Head of caudate nucleus (tissue), 42 donors: ENCODE measurements at places on chromosomes 6 and 20.

GRCh38 chr6:159608961-159609651, 83.9 kb downstream of the SOD2 start:
- no peak for DNase-seq

- peak; percentile 20 for DNase-seq
Measured at GRCh38 chr6:109050012-109050411, 44.6 kb downstream of the SESN1 start.

DNA sequence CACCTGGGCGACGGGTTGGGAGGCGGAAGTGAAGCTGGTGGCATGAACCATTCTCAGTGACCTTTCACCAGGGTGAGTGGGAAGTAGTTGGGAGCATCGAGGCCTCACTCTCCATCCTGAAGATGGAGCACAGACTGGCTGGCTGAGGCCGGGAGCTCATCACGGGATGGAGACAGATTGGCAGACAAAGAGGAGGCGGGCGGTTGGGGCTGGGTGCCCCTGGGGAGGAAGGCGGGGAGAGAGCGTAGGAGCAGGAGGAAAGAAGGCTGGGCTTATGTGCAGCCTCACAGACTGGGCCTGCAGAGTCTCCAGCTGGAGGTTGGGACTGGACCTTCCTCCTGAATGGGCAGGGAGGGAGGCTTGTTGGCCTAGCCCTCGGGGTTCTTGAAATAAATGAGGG, 44.2 kb upstream of the SCRT2 start:
- no peak for DNase-seq

- DNase-seq, result no peak
Measured at GRCh38 chr6:24795106-24795505, 3.6 kb downstream of the ARMH2 start.

DNA sequence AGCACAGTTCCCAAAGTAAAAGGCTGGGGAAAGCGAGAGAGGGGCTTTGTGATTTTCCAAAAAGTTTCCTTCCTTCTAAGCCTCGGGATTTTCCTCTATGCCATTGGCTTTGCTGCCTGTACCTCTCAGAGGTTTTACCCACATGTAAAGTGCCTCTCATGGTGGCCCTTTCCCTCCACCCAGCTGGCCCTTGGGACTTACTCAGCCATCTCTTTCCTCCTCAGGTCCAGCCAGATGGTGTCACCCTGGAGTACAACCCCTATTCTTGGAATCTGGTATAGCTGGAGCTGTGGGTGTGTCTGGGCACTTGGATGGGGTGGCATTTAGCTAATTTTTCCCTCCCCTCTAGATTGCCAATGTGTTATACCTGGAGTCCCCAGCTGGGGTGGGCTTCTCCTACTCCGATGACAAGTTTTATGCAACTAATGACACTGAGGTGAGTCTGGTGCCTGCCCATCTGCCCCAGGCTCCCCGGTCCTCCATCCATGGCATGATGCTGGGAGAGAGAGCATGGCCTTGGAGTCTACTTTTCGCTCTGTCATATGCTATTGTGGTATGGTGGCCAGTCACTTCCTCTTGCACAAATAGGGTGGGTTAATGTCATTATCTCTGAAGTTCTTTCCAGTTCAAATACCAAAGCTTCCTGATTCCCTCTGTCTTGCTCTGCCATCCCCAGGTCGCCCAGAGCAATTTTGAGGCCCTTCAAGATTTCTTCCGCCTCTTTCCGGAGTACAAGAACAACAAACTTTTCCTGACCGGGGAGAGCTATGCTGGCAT, 1.1 kb downstream of the CTSA start:
- DNase-seq, result peak; percentile 37

DNA sequence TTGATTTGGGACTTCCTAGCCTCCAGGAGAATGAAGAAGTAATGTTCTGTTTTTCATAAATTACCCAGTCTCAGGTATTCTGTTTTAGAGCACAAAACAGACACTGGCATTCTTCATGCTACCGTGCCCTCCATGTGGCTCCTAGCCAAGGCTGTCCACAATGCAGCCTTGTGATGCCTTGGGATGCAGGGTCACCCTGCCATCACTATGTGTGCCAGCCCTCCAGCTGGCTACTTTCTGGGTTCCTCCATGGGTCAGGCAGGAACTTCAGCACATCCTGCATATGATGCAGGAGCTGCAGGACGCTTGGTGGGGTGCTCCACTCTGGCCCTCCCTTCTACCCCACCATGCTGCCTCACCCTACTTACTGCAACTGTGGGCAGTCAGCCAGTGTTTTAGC, 38.0 kb upstream of the FAM50B start:
- DNase-seq, result no peak

- DNase-seq, result no peak
Measured at GRCh38 chr6:10534419-10534762, 13.2 kb downstream of the GCNT2 start.

- DNase-seq, result no peak
Measured at GRCh38 chr6:74939721-74940620, 265.9 kb downstream of the COL12A1 start.

- DNase-seq, result peak; percentile 11
Measured at GRCh38 chr20:25052255-25053194, 5.4 kb downstream of the ACSS1 start.

DNA sequence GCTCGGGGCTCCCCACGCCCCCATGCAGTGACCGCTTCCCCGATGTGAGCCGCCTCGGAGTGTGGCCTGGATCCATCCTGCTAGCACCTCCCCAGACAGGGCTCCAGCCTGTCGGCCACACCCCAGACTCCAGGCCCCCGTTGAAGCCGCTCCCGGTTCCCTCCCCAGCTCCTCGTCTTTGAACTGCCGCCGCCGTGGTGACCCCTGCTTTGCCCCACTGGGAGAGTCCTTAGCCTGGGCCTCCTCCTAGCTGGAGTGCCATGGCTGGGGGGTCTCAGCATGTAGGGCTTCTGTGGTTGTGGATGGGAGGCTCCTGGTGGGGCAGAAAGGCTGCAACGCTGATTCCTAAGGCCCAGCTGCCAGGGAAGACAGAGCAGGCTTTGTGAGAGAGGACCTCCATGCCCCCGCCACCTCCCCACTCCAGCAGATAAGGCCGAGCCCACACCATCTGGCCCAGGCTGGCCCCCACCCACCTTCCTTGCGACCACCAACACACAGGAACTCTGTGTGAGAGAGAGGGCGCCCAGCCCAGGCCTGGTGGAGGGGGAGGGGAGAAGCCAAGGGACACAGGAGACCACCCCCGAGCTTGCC, 11.4 kb downstream of the FOXS1 start:
- DNase-seq, result no peak
